ENCODE measurements at places on chromosomes 2 and 18.

DNA sequence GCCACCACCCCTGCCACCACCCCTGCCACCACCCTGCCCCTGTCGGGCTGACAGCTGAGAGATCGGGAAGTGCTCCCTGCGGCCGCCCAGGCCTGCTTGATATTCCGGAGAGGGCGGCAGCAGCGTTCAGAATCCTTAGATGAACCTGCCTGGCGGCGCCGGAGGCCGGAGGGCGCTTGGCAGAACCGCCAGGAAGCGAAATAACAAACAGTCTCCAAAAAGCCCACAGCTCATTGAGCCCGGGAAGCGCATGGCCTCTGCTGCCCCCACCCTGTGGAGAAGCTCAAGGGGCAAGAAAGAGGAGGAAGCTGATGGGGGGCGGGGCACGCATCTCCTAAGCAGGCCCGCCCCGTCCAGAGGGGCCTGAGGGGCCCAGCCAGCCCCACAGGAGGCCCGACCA, 92.2 kb upstream of the MBOAT2 start:
- no peak for DNase-seq

- DNase-seq: no peak
These were observed 73.0 kb upstream of the RIOK3 start for GRCh38 chr18:23380001-23380550.

GRCh38 chr2:126976721-126977328, 78.1 kb downstream of the TEX51 start:
- no peak for DNase-seq

GRCh38 chr2:240626531-240627300, 1.4 kb downstream of the GPR35 start:
- no peak for DNase-seq

- no peak for DNase-seq
These were observed 708.7 kb upstream of the LRATD1 start for GRCh38 chr2:13923823-13924222.
